Mucosa of gallbladder (tissue), 1 donor: ENCODE measurements at places on chromosomes 4 and X. TPM values are rescaled to one million over a fixed set of nuclear protein-coding genes. Genes with fewer than 3 reads are reported as not detected.

The KLHL8 gene
- total RNA-seq: 10.0 TPM

The NDST3 gene
- total RNA-seq: 0.17 TPM

The FAM9B gene
- not detected for total RNA-seq

The GLRA3 gene
- not detected for total RNA-seq

The CT47B1 gene
- not detected for total RNA-seq

The RGS12 gene
- 47.1 TPM for total RNA-seq

The PFKFB1 gene
- total RNA-seq: 0.12 TPM

The DUSP21 gene
- not detected for total RNA-seq

The RHOXF1 gene
- total RNA-seq: 0.29 TPM

The XK gene
- total RNA-seq: 2.8 TPM

The TRAM1L1 gene
- 2.1 TPM for total RNA-seq

DNA sequence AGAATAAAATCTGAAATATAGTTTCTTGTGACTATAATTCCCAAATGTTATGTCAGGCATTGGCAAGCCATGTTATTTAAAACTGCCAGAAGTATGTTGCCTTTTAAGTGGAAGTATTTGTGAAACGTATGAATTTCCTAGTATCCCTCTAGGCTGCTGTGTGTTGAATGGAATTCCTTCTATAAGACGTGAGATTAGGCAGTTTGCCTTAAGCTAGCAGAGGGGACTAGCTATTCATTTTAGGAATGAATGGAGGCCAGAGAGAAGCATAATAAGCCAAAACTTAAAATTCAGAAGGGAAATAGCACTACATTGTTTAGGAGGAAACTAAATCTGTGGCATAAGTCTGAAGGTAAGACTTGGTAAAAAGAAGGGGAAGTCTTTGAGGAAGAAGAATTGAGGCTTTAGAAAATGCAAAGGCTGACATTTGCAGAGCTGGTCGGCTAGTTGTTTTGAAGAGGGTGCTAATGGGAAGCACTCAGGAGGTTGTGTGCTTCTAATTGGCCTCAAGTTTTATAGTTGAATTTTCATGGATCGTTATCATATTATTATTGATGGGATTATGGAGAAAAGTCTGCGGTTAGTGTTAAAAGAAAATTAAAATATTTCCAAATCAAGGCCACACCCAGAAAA, 57.1 kb downstream of the TMEM131L start:
- no peak for DNase-seq

GRCh38 chrX:24151513-24151912, 2.0 kb downstream of the ZFX start:
- DNase-seq: no peak

DNA sequence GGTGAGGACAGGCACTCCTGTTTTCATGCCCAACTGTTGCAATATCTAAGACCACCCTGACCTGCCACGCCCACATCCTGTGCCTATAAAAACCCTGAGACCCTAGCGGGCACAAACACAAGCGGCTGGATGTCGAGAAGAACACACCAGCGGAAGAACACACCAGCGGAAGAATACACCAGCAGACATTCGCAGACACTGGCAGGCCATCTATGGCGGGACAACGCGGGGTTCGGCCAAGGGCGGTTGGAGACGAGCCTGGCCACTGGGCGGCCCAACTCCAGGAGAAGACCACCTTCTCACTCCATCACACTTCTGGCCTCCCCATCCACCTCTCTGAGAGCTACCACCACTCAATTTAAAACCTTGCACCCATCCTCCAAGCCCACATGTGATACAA, 361.4 kb downstream of the FAT4 start:
- DNase-seq: no peak

DNA sequence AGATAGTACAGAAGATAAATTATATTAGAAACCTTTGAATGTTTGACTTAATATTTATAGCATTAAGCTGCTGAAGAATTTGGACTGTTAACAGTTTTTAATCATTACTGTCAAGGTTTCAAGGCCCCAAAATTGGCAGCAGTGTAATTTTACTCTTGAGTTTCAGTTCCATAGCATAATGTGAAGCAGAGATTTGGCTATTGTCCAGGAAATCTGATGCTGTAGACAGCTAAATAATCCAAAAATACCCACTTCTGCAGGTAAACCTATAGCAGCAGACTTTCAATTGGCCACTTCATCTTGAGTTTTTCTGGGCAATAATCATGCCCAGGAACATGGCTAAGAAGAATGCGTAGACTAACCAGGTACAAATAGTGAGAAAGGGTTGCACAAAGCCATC, 85.0 kb downstream of the RCHY1 start:
- DNase-seq: no peak

DNA sequence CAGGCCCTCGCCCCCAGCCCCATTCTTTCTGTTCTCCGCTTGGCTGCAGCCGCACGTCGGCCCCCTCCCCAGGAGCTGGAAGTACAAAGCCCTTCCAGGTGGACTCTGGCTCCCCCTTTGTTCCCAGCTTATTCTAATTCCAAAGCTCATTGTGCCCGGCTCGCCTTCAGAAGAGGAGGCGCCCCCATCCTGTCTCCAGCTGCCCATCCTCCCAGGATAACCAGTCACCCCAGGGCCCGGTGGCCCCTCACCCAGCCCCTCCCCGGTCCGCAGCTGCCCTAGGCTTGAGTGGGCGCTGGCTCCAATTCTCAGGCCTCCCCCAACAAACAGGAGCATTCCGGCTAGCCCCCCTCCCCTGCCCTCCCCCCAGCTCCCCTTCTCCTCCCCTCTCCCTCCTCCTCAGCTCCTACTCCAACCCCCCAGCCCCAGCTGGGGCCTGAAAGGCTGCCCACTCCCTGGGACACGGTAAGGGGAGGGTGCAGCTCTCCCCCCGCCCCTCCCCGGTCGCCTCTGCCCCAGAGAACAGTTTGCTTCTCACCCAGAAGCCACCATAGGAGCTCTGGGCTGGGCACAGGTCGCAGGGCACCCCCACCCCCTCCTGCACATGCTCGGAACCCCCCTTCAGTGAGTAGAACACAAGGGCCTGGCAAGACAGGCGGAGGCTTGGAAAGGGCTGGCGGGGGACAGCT, 3.1 kb upstream of the SLC6A8 start:
- DNase-seq: no peak

DNA sequence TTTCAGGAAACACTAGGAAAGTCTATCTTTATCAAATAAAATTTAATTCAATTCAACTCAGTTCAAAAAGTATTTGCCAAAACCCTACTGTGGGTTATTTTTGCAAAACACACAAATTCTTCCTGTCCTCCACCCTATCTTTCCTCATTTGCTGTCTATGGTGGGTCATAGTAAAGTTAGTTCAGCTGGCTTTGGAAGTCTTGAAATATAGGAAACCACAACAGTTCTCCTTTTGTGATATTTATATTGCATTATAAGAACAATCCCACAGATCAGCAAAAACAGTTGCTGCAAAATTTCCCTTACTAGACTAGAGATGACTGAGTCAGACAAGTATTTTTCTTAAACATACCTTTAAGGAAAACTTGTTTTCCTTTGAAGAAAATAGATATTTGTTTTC, 22.2 kb downstream of the CYBB start:
- no peak for DNase-seq

DNA sequence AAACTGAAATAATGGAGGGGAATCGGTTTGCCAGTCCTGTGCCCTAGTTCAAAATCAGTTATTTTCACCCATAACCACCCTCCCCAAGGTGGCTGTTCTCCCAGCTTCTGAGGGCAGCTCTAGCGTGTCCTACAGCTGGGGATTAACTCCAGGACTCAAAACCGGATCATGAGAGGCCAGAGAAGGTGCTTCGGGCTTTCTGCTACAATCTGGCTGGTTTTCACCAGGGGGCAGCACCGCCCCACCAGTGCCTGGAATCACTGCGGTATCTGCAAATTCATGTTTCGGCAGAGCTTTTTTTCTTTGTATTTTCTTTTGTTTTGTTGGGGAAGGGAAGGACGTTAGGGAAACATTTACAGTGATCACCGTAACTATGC, 28.4 kb downstream of the PDHA1 start:
- DNase-seq: peak; percentile 61

DNA sequence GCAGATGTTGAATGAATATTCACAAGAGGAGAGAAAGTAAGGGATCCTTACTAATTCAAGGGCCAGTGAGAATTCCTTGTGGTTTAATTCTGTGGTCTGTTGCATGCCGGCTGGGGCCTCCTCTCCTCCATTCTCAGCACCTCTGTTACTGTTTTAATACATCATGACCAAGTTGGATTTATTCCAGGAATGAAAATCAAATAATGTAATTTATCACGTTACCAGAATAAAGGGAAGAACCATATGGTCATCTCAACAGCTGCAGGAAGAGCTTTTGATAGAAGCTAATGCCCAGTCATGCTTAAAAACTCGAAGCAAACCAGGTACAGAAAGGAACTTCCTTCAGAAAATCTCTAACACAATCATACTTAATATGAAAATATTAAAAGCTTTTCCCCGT, 54.1 kb downstream of the GRK4 start:
- DNase-seq: no peak

GRCh38 chrX:50635817-50636365, 165.3 kb upstream of the DGKK start:
- DNase-seq: no peak

DNA sequence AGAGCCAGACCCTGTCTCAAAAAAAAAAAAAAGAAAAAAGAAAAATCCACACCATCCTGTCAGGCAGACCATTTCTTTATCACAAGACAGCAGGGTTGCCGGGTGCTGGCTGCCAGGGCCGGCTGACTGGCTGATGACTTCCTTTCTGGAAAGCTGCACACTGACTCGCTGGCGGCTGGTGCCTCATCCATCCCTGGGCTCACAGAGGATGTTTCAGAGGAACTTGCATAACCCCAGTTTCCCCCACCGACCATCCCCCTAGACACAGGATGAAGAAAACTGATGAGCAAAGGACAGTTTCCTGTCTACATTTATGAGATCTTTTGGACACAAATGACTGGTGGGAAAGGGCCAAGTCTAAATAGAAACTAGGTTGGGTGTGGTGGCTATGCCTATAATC, 14.1 kb downstream of the HPSE start:
- DNase-seq: peak; percentile 41

DNA sequence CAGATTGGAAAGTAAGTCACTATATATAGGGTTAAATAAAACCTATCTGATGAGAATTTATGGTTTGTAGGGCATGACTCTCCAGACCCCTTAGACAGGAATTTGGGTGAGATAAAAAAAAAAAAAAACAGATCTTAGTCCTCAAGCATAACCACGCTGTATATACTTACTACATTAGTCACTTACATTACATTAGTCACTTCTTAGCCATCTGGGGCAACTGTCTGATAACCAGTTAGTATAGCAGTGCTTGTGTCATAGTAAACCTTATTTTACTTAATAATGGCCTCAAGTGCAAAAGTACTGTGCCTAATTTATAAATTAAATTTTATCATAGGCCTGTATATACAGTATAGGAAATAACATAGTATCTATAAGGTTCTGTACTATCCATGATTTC, 60.2 kb upstream of the RPS6KA6 start:
- DNase-seq: no peak

GRCh38 chr4:76307660-76308014, 1.1 kb downstream of the STBD1 start:
- DNase-seq: no peak

- no peak for DNase-seq
Measured at GRCh38 chr4:4919927-4920326, 60.5 kb downstream of the MSX1 start.

GRCh38 chr4:3612281-3612680, 80.1 kb upstream of the LRPAP1 start:
- no peak for DNase-seq

DNA sequence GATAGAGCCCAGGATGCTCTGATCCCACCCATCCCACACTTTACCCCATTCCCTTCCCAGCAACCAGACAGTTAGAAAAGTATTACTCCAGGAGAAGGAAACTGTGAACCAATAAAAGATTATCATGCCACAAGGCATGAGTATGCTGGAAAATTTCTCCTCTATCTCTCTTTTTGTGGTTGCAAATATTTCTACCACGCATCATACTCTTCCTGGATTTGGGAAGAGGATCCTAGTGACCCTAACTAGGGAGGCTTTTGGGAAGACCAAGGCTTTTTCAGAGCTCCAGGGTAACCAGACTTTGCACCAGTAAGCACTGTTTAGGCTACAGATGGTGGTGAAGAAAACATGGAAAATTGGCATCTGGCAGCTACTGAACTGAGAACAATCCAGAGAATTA, 257.6 kb upstream of the CLNK start:
- DNase-seq: no peak

DNA sequence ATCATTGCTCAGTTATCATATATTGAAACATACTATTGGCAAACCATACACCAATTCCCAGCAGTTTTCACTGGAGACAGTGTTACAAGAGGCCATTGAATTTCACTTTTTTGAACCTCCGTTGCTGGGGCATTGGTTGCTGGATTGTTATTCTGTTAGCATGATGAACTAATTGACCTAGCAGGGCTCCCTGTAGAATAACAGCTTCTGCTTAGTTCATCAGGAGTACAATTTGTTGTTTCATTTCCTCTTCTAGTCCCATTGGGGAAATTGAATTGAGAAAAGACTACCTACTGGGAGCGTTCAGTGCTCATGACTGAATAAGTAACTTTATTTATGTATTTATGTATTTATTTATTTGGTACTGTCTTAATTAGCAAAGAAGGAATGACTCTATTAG, 151.6 kb downstream of the SLIT2 start:
- DNase-seq: no peak

DNA sequence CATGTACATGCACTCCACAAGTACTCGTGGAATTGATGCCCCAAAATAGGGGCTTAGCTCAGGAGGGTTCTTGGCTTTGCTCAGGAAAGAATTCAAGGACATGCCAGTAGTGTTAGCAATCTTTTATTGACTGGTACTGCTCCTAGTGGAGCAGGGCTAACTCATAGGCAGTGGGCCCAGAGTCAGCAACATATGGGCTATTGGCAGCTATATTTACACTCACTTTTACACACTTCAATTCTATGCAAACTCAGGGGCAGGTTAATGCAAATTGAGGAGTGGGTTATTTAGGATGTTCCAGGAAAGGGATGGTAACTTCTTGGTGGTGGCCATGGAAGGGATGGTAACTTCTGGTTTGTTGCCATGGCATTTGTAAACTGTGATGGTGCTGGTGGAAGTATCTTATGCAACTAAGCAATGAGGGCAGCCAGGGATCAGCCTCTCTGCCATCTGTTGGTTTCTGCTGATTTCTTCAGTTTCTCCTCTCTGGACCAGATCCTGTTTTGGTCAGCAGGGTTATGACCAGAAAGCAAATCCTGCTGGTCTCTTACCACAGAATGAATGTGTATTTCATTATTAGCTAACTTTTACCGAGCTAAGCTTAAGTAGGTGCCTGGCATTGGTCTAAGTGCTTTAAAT, 69.2 kb upstream of the FAT1 start:
- no peak for DNase-seq

- no peak for DNase-seq
Measured at GRCh38 chr4:77930876-77931275, 68.2 kb downstream of the MRPL1 start.
